ENCODE measurements at places on chromosomes 13 and 19.

- no peak for DNase-seq
Measured at GRCh38 chr19:662207-662961, 630 bp downstream of the RNF126 start.

GRCh38 chr19:48867746-48868113 lies 687 bp downstream of the PLEKHA4 start:
- DNase-seq = no peak

DNA sequence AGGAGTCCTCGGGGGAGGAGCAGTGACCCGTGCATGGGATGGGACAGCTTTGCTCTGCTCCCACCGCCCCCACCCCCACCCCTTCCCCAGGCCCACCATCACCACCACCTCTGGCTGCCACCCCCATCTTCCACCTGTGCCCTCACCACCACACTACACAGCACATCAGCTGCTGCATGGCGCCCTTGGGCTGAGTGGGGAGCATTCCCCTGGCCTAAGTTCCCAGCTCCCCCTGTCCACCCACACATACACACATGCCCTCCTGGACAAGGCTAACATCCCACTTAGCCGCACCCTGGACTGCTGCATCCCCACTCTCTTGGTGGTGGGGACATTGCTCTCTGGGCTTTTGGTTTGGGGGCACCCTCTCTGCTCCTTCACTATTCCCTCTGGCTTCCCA lies 46.2 kb upstream of the SGCG start:
- DNase-seq = no peak

DNA sequence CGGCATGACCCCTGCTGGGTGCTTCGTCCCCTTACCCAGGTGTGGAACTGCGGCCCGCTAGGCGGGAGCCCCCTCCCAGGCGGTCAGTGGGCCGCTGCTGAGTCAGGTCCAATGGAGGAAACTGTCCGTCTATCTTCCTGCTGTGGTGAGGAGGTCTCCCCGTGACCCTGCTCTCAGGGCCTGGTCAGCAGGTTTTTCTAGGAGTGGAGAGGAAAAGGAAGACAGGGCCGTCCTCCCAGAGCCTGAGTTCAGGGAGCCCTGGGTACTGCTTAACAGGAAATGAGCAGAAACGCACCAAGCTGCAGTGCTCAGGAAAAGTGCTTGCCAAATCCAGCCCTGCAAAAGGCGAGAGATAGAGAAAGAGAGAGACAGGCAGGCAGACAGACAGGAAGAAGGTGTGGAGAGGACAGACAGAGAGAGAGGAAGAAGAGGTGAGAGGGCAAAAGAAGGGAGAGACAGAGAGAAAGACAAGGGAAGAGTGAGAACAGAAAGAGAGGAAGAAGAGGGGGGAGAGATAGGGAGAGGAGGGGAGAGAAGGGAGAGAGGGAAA lies 10.3 kb downstream of the SH3GL1 start:
- no peak for DNase-seq

GRCh38 chr13:27960362-27961226 lies 8.5 kb downstream of the CDX2 start:
- peak; percentile 36 for DNase-seq
